ENCODE measurements at places on chromosomes 6 and 20.

GRCh38 chr6:142810952-142811514, 133.9 kb downstream of the HIVEP2 start:
- DNase-seq, result no peak

- DNase-seq, result no peak
Observed at GRCh38 chr6:87407561-87407900, 241 bp upstream of the CFAP206 start.

DNA sequence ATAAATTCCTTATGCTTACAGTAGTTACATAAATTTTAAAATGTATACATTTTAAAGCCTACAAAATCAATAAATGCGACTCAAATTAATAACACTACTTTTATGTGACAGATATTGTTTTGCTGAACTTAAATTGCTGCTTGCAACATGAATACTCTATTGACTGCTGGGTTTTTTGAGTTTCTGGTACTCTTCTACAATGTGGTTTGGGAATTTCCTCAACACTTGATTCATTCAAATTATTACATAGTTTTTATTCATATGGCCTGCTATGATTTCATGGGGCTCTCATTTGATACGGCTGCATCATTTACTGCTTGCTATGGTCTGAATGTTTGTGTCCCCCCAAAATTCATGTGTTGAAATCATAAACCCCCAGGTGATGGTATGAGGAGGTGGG, 2.3 kb upstream of the TXLNB start:
- DNase-seq, result no peak

GRCh38 chr20:48879612-48880245, 41.8 kb upstream of the ARFGEF2 start:
- DNase-seq, result no peak

DNA sequence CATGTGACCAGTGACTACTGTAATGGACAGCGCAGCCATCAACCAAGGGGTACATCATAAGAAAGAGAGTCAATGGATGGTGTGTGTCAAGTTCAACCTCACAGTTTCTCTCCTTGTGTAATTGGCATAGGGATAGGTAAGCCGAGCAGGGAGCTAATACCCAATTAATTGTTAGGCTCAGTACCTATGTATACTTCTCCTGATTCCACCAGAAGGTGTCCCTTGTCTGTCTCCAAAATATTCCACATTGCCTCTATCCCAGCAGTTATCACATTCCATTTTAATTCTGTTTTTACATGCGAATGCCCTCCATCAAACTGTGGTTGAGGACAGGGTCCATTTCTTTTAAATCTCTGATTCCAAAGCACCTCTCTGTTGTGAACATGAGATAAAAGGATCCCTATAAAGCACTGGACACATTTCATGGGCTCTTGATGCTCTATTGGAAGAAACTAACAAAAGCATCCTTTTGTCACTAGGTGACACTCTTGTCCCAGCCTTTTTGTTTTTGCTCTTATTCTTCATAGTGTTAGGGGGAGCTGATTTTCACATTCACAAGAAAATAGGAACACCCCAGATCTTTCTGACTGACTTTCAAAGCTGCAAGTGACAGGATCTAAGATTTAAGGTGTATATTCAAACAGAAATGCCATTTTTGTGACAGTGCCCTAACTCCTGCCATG, 38.9 kb downstream of the FBXO9 start:
- DNase-seq, result no peak

Data from activated naive CD4-positive, alpha-beta T cell treated with Interleukin-2 at 50 U/mL for 16 hours (primary cell).